Ureter (tissue), 1 donor: ENCODE measurements at places on chromosomes 7 and 10.

DNA sequence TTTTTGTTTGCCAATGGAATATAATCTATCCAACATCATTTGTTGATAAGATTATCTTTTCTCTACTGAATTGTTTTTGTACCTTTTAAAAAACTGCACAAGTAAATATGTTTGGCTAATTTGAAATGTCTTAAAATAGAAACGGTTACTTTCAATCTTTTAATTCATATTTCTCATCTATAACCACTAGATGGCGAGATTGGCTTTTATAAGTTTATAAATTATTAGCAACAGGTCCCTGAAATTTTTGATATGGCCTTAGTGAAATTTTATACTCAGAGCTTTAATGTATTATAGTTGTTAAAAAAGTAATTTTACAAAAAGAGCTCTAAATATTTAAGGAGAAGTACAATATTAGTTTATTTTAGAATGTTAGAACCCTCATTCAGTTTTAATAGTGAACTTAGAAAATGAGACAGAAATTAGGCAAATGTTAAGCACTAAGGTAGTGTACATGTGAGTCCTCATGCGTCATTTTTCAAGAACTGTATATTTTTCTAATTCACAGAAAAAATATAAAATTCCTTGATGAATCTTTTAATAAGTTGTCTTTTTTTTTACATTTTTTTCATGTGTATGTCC lies 592.5 kb downstream of the ARL4A start:
- no peak for DNase-seq

GRCh38 chr10:1199897-1200721 lies 143.9 kb downstream of the WDR37 start:
- peak; percentile 31 for DNase-seq

DNA sequence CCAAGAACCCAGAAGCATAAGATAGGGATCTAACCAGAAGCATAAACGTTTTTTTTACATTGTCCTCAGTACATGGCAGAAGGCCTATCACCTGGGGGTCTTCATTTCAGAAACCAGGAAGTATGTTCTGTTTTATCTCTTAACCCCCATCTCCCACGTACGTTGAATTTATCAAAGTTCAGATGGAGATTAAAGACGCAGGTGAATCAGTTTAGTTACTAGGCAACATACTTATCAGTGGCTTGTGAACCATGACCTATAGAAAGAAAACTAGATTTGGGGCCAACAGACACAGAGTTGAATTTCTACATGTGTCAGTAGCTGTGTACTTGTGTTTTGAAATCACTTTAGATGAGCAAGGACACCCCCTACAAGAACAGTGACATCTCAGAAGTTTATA lies 122.7 kb downstream of the GPR158 start:
- no peak for DNase-seq

DNA sequence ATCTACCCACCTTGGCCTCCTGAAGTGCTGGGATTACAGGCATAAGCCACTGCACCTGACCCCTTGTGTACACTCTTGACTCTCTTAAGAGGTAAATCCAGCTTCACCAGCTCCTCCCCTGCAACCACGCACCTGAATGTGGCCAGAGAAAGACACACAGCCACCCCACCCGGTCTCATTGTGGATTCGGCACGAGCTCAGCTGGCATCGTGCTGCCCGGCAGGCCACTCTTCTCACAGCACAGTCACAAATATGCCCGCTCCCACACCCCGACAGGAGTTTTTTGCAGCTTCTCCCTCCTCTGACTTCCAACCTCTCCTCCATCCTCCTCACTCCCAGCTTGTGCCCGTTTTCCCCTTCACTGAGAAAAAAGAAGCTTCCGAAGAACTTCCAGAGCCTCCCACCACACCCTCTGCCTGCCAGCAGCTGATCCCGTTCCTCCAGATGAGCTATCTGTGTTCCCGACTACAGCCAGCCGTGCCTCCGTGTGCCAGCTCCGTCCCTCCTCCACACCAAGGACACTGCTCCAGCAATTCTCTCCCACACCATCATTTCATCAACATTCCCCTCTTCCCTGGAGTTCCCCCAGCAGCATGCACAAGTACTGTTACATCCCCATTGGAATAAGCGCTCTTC lies 8.0 kb upstream of the SMARCD3 start:
- DNase-seq = no peak

- no peak for DNase-seq
Measured at GRCh38 chr10:84404783-84405182, 76.4 kb downstream of the CCSER2 start.

- DNase-seq = no peak
Measured at GRCh38 chr10:121078036-121078435, 226.9 kb downstream of the WDR11 start.

DNA sequence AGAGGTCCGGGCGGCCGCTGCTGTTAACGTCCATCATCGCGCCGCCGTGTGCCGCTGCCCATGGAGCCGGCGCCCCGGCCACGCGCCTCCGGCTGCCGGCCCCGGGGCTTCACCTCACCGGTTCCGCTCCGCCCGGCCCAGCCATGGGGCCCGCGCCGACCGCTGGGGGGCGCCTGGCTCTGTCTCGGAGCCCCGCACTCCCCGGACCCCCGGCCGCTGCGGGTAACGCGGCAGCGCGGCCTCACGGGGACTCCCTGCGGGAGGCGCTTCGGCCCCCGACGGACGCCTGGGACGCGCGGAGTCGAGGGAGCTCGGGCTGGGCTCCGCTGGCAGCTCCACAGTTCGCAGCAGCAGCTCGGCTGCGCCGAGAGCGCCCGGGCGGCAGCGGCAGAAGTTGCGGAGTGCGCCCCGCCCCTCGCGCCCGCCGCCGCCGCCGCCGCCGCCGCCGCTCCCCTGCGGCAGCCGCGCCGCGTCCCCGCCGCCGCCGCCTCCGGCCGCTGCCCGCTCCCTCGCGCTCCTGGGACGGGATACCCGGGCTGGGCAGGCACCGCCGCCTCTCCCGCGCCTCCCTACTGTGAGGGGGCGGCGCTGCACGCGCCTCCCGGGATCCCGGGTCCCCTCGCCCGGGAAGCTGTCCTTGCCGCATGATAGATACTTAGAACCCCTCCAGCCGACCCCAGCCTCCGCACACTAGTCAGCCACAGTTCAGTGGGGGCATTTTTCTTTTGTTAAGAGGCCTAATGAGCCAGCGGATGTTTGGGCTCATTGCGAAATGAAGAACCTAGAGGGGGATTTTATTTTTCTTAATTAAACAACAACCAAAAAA lies at the start of gene HTR7:
HTR7 (minus strand) TSS at position 405 of the 826 bp plus-strand sequence; CDS start at position 37, 368 bp downstream.
- DNase-seq = no peak

DNA sequence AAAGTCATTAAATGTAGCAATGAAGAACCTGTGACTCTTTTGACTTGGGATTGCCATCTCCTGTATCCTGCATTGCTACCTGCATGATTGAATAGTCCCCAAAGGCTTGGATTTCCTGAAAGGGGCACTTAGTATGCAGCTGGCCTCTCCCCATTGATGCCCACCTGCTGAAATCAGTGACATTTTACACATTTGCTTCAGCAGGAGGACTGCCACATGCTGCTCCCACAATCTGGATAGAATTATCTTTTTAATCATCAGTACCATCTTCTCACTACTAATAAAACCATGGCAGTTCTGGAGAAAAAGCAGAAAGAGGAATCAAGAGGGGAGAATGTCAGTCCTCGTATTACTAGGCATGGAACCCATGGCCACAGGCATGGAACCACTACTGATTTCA lies 67.8 kb downstream of the SLC13A1 start:
- DNase-seq = no peak

DNA sequence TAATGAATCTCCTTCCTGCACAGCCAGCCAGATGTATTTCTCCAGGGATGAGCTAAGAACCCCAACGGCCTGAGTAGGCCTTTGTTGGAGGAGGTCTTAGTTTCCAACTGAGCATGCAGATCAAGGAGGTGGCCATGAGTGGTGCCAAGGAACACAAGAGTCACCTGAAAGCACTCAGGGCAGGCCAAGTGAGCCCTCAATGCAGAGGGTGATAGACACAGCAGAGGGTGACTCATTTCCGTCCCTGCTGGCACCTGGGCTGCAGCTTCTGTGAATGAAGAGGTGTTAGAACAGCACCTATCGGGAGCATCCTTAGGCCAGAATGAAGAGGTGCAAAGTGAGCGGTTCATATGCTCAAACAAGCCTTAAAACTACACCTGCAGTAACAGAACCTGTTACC lies 211.8 kb downstream of the FRMD4A start:
- DNase-seq = no peak

DNA sequence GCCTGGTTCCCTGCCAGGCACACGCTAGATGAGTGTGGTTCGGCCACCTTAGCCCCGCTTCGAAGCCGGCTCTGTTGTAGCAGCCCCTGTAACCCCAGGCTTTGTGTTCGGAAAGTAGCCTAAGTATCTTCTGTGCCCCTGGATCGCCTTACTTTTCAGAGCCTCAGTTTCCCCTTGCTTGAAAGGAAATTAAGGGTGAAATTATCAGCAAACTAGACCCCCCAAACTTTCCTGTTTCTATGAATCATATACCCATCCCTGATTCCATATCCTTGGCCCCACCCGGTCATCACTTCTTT lies 312 bp downstream of the PDCD11 start:
- no peak for DNase-seq

DNA sequence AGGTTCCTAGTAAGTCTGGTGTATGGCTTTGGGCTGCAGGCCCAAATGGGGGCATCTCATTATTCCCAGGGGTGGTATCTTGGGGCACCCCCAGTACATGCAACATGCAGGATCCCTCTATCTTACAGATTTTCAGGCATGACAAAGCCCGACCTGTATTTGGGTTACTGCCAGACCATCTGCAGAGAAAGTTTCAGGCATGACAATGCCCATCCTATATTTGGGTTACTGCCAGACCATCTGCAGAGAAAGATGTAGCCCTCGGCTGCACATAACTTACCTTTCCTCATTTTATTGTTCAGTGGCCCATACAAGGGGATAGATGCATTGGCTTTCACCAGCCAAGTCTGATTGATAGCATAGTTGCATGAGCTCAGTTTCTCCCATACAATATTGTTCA lies 112.2 kb upstream of the RAB18 start:
- DNase-seq = no peak

DNA sequence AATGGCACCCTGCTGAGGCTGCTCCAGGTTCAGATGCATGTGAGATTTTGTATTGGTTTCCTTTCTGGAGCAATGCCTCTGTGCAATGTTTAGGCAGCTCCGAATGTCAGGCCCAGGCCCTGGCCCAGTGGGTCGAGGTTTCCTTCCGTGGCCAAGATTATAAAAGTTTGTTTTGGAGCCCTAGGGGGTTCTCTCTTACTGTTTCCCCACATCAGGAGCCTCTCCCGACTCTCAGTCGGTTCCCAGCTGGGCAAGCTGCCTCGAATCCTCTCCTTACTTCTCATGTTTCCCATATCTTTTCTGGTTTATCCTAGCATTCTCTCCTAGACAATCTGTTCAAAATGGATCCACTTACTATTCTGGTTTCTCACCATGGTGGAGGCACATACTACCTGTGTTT lies 11.0 kb downstream of the TMEM140 start:
- DNase-seq = no peak

DNA sequence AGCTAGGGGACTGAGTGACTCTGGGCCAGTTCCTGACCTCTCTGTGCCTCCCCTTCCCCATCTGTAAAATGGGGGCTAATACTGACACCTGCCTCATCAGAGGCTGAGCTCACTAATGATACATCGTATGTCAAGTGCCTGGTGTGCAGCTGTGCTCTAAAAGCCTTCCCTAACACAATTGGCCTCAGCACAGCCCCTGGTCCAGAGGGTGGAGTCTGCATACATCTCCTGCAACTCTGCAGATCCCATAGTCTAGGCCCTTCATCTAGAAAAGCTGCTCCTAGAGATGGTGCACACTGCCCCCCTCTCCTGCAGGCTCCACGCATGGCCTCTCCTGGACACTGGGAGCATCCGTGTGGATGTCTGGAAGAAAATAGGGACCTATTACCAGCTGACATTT lies 255.0 kb downstream of the RPS24 start:
- DNase-seq = no peak
